Cardiac septum (tissue), 1 donor: ENCODE measurements at places on chromosomes 5 and 9. TPM values are rescaled to one million over a fixed set of nuclear protein-coding genes. Genes with fewer than 3 reads are reported as not detected.

DNA sequence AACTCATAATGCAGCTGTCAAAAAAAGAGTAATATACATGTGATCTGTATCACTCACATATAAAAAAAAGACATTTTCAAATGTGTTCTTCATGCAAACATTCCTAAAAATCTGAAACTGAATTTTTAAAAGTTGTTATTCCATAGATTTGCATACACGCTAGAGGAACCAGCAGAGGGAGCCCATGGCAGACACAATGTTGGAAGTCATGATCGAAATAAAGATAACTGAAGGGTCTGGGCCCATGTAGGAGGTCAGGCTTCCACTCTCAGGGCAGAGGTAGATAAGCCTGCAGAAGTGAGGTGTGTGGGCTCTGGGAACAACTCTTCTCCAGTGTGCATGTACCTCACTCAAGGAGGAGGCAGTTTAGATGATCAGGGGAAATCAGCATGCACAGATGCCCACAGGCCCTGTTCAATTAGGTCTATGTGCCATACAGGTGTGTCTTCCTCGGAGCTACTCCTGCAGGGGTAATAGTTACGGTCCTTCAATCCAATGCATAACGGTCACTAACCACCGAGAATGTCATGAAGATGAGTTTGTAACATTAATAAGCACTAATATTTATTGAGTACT is 208.6 kb downstream of the EPB41L4A start:
- no peak for DNase-seq

DNA sequence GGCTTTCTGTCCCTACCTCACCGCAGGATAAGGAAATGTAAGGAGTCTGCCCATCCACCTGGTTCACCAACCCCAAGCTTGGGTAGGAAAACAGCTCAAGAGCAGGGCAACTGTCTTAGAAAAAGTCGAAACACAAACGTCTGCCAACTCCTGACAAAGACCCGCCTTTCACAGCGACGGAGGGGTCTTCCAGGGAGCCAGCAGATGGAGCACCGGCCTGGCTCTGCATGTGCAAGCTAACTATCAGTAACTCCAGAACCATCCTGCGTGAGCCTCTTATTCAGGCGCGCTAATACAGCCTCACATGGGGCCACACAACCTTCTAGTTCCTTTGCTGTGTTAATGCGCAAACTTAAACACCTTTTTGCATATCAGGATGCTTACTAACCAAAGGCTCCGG is 26.9 kb downstream of the CAMSAP1 start:
- no peak for DNase-seq

- DNase-seq = no peak
Observed at GRCh38 chr9:124345063-124345462, 70.2 kb downstream of the PSMB7 start.

DNA sequence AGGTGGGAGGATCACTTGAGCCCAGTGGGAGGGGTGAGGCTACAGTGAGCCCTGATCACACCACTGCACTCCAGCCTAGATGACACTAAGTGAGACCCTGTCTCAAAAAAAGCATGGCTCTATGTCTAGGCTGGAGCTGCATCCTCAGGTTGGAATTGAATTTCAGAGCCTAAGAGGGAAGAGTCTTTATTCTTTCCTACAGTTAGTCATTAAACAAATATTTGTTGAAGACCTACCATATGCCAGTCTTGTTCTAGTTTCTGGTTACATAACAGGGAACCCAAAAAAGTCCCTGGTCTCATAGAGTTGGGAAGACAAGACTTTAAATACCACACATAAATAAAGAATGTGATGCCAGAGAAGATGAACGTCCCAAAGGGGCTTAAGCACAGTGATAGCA is 6.9 kb upstream of the GRPEL2 start:
- DNase-seq = no peak

- DNase-seq = no peak
Observed at GRCh38 chr5:77211691-77212047, 1.2 kb downstream of the PDE8B start.

GRCh38 chr5:15574806-15575325 is 74.9 kb downstream of the FBXL7 start:
- DNase-seq = no peak

DNA sequence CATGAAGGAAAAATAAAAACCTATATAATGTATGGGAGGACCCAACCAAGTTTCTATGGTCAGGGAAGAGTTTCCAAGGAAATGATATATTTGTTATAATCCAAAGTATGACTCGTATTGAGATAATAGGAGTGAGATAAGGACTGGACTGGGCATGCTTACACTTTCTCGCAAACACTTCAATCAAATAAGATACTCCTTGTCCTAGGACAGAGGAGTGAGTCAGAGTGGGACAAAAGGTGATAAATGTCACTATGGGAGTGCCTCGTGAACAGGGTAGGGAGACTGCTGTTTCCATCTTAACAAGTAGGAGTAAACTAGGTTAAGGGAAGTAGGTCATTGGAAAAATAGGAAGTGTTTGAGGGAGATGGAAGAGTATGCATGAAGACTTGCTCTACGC is 47.2 kb downstream of the MACIR start:
- no peak for DNase-seq

DNA sequence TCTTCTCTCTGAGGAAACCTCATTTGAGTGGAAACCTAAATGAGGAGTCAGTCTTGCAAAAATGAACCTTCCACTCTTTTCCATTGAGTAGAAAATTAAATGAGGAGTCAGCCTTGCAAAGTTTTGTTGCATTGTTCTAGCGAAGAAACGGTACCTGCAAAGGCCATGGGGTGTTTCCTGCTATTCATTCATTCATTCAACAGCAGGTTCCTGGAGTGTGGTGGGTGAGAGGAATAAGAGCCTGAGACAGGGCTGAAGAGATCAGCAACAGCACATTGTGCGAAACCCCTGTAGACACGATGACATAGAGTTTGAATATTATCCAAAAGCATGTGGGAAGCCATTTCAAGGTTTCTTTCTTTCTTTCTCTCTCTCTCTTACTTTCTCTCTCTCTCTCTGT is 14.6 kb upstream of the SETX start:
- DNase-seq = no peak

The JAKMIP2 gene
- total RNA-seq = 0.11 TPM

The GCNT4 gene
- total RNA-seq = 0.62 TPM
